Choroid plexus epithelial cell (primary cell): ENCODE measurements at places on chromosomes 2 and 18.

DNA sequence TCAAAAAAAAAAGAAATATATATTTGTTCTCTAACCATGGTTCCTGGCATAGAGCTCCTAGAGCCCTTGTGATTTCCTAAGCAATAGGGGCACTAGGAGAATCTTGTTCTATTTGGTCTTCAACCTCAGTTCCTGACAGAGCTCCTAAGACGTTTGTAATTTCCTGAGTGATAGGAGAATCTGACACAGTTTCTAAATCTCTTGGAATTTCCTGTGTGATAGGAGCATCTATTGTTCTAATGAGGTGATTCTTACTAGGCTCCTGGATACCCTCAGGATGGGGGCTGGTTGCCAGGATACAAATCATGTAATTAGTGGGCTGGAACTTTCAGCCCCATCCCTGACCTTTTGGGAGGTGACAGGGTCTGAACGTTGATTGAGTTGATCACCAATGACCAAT lies 245.8 kb downstream of the ZEB2 start:
- DNase-seq = no peak

DNA sequence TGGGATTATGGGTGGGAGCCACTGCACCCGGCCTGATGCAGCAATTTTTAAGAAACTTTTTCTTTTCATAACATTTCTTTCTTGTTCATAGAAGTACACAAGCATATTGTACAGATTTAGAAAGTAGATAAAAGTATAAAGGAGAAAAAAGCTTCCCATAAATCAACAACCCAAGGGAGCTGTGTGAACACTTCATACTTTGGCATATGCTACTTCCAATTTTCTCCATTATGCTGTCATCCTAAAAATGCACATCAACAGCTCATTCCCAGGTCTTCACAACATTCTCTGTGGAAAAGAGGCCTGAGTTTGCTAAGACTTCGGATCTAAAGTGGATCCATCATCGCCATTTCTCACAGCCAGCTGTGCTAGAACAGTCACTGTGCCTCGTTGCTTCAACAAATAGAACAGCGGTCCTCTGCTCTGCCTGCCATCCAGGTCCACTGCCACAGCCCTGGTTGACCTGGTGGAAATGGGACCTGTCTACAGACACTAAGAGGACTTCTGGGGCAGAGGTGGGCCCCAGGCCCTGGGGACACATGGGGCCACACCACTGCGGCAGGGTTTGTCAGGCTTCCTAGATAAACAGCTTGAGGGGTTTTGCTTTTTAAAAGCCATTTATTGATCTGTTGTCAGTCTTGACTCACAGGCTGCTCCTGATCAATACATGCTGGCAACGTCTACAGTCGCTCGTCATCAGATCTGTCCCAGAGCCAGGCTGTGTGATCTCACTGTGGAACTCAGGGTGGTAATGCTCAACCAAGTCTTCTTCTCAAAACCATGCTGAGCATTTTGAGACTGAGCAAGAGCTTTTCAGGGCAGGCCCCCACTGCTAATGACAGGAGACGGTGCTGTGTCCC lies 72.7 kb upstream of the MGAT4A start:
- DNase-seq = no peak

GRCh38 chr18:44198612-44199284 lies 481.9 kb upstream of the SETBP1 start:
- DNase-seq = no peak

DNA sequence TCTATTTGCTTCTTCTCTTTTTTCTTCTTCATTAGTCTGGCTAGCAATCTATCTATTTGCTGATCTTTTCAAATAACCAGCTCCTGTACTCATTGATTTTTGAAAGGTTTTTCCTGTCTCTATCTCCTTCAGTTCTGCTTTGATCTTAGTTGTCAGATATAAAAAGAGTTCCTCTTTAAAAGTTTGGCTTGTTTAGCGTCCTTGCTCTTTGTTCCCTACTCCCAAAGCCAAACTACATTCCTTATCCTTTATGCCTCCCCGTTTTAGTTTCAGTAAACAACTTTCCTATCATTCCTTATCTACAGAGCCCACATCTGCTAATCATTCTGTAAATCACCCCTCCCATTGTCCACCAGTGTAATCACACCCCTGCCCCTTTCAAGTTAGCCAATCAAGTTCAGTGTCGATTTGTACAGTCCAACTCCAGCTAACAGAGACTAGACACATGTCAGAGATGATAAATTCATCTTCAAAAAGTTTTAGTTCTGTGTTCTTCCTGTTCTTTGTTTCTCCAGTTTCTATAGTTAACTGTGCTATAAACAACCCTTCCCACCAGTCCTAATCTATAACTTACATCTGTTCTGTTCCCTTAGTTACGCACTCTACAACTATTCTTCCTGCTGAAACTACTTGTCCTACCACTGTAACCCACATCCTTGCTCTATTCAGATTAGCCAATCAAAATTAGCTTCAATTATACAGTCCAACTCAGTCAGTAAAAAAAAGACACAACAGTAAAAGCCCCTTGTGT lies 44.4 kb downstream of the TFPI start:
- DNase-seq = peak; percentile 22

DNA sequence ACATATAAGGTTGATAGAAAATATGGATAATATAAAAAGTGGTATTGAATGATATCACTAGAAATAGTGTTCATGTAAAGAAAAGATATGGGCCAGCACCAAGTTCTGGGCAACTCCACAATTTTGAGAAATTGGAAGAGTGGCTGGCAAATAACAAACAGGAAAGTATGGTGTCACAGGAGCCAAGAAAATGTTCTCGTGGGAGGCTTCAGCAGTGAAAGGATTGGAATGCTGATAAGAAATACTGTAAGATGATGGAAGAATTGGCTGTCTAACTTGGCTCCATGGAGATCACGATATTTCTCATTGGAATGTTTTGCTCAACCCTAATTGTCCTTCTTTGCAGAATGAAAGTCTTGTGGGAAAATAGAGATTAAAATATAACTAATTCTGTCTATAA lies 856.8 kb downstream of the DPP10 start:
- DNase-seq = no peak

DNA sequence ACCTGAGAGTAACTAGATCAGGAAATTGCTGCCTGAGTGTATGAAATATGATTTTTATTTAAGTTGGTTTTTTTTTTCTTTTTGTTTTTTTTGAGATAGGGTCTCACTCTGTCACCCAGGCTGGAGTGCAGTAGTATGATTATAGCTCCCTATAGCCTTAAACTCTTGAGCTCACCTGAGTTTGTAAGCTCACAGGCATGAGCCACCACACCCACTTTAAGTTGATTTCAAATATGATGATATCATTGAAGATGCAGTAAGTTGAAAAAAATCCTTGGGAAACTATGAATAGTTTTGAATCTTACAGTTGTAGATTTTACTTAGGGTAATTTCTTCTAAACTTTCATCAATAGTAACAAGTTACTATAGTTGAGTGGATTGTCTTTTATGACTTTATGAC lies 234.7 kb downstream of the ZNF407 start:
- DNase-seq = no peak

DNA sequence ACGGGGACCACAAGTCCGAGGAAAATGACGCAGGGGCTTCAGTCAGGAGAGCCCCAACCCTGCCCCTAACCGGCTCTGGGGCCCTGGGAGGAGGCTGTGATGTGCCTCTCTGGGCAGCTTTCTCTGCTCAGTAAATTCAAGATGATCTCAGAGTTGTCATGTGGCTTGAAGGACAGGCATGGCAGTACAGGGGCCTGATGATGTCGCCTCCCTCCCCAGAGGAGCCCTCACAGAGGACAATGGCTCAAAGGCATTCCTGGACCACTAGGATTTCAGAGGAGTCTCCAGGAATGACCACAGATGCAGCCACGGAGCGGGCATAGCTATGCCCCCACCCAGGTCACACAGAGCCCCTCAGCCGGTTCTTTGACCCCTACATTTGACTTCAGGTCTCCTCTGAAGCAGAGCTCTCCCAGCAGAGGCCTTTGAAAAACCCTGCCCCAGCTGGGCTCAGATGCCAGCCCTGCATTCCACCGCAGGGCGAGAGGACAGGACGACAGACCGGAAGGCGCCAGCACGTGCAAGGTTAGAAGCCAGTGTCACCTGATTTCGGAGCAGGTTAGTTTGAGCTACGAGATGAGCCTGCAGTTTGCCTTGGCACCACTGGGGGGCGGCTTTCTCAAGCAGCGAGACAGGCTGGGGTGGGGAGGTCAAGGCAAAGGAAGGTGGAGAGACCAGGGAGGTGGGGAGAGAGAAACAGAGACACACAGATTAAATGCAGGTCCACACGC lies 39.2 kb downstream of the BIN1 start:
- peak; percentile 80 for DNase-seq

- no peak for DNase-seq
Observed at GRCh38 chr2:85170938-85171475, 37.8 kb downstream of the TCF7L1 start.

GRCh38 chr2:9964334-9964980 lies 13.0 kb downstream of the GRHL1 start:
- no peak for DNase-seq

- DNase-seq = no peak
Observed at GRCh38 chr18:74290021-74290420, 1.7 kb downstream of the CYB5A start.

- no peak for DNase-seq
Observed at GRCh38 chr2:102929721-102930120, 167.9 kb downstream of the TMEM182 start.

DNA sequence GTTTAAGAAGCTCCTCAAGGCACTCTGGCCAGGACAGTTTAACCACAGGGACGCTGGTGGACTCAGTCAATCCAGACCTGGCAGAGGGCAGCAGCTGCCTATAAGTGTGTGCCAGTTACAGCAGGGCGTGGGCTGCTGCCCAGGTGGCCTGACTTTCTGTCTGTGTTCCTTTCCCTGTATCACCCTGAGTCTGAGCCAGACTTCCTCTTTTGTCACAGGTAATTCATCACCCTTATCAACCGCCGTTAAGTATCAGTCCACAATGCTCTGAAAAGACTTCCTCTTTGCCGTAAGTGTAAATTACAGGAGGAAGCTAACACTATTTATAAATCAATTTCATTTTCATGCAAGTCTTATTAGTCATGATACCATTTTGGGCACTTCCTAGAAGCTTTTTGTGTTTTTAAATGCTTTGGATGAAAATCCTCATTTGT lies 7.0 kb downstream of the LPIN1 start:
- DNase-seq = no peak

DNA sequence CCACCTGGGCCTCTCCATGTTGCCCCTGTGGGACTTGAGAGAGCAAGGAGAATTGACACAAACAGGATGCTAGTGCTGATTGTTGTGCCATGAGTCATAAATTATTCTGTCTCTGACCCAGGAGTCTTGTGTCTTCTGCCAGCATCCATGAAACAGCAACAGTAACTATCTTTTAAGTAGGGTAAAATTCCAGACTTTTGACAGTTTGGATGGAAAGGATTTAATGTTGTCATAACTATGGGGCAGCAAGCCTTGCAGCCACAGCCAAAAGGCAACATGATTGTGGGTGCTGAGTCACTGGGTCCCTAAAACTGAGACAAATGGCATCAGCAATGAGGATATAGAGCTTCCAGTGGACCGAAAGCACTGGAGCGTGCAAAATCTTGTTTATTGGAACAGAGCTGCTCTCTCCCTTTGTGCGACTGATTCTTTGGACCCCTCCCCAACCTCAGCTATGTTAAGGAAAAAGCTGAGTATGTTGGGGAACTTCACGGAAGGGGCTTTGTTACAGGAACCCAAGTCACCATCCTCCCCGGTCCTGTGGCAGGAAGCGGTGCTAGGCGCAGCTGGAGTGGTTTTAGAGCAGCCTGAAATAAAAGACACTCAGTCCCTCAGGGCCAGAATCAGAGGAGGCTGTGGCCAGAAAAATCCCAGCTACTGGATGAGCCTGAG lies 9.6 kb upstream of the ITPRIPL1 start:
- peak; percentile 80 for DNase-seq

DNA sequence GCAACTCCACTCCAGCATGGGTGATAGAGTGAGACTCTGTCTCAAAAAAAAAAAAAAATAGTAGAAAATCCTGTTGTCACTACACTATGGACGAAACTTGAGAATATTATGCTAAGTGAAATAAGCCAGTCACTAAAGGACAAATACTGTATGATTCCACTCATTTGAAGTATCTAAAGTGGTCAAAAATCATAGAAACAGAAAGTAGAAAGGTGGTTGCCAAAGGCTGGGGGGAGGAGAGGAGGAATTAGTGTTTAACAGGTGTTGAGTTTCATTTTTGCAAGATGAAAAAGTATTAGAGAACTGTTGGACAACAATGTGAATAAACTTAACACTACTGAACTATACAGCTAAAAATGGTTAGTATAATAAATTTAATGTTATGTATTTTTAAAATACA lies 18.8 kb upstream of the RMP24 start:
- no peak for DNase-seq

DNA sequence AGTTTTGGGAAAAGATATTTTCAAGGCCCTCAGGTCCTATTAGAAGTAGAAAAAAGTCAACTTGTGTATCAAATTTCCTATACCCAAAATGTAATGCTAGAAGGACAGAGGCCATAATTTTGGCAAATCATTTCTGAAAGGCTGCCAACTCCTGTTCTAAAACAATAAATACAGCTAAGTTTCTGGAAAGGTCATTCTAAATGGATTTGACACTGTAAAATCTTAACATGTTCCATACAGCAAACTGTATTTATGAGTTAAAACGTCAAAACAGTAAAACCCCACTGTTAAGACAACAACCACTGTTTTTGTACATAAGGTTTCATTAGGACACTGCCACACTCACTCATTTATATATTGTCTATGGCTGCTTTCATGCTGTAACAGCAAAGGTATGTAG lies 9.7 kb downstream of the FAM98A start:
- peak; percentile 42 for DNase-seq

DNA sequence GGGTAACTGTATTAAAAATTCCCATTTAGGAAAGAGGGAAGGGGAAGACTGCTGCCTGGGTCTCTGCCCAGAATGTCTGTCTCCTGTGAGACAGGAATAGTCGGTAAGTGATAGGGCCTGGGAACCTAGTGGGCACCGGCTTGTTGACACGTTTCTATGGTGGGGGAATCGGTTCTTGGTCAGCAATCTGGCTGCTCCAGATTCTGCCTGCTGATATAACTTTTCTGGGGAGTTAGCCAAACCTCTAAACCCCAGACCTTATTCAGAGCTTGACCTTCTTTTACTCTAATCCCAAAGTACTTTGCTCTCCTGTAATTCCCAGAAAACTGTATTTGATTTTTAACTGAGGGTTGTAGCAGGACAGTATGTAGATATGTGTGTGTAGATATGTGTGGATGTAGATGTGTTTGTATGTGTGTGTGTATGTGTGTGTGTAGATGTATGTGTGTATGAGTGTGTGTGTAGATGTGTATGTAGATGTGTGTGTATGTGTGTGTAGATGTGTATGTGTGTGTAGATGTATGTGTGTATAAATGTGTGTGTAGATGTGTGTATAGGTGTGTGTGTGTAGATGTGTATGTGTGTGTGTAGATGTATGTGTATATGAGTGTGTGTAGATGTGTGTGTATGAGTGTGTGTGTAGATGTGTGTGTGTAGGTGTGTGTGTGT lies 61.8 kb upstream of the TXNDC2 start:
- peak; percentile 53 for DNase-seq
